ENCODE measurements at places on chromosomes 12 and 14. TPM values are rescaled to one million over a fixed set of nuclear protein-coding genes. Genes with fewer than 3 reads are reported as not detected.

Gene RIMBP2
- not detected for total RNA-seq

Gene VDR
- total RNA-seq = 13.4 TPM

Gene SOAT2
- 0.73 TPM for total RNA-seq

Gene PPP2R5E
- total RNA-seq = 42.9 TPM

Gene ITGA7
- total RNA-seq = 2.1 TPM

Gene CD4
- 215 TPM for total RNA-seq

Gene ERGIC2
- 61.2 TPM for total RNA-seq

Gene CFAP54
- 0.10 TPM for total RNA-seq

Gene SPX
- total RNA-seq = 0.20 TPM

Gene BDKRB1
- total RNA-seq = not detected

Gene TGM1
- total RNA-seq = 4.5 TPM

Gene PRR4
- total RNA-seq = 1.5 TPM

Gene CACNA2D4
- total RNA-seq = 11.5 TPM

Gene RIN3
- 66.4 TPM for total RNA-seq

Gene CLEC1A
- total RNA-seq = not detected

Gene PROX2
- not detected for total RNA-seq

Gene CCDC38
- total RNA-seq = not detected

Measured in activated naive CD4-positive, alpha-beta T cell treated with anti-CD3 and anti-CD28 coated beads, Interleukin-2, amount 10 ng/mL, durations not matched to agents 5 hours and 36 hours (primary cell).